Stimulated activated CD4-positive, alpha-beta T cell treated with anti-CD3 and anti-CD28 coated beads, Interleukin-4, amount 100 ng/mL, for 1 hour (primary cell): ENCODE measurements at places on chromosomes 5 and 9.

GRCh38 chr9:13165236-13165945, 114.1 kb downstream of the MPDZ start:
- DNase-seq = no peak

GRCh38 chr9:3980771-3981170, 319.1 kb downstream of the GLIS3 start:
- no peak for DNase-seq

- DNase-seq = no peak
Measured at GRCh38 chr5:124869426-124870033, 123.1 kb upstream of the ZNF608 start.

DNA sequence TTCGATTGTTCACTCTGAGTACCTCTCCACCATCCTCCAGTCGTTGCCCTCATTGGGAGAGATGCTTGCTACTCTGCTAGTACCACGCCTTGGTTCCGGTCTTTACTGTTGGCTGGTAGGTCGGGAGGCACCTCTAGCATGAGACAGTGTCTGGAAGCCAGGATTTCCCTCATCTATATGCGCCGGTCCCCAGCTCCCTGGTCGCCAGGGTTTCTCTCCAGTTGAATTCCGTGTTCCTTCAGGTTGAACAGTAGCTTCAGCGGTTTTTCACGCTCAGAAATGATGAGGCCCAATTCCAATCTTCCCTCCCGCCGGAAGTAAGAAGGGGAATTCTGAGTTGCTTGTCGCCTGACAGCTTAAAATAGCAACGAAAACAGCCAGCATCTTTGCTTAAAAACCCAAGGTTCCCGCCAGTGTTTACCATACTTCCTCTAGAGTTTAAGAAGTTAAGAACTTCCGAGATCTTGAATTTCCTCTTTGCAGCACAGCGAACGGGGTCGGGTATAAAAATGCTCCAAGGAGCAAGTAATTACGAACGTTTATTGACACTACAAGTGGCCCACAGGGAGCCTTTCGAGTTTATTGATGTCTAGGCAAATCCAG, 1.3 kb upstream of the ST8SIA4 start:
- DNase-seq = peak; percentile 30

DNA sequence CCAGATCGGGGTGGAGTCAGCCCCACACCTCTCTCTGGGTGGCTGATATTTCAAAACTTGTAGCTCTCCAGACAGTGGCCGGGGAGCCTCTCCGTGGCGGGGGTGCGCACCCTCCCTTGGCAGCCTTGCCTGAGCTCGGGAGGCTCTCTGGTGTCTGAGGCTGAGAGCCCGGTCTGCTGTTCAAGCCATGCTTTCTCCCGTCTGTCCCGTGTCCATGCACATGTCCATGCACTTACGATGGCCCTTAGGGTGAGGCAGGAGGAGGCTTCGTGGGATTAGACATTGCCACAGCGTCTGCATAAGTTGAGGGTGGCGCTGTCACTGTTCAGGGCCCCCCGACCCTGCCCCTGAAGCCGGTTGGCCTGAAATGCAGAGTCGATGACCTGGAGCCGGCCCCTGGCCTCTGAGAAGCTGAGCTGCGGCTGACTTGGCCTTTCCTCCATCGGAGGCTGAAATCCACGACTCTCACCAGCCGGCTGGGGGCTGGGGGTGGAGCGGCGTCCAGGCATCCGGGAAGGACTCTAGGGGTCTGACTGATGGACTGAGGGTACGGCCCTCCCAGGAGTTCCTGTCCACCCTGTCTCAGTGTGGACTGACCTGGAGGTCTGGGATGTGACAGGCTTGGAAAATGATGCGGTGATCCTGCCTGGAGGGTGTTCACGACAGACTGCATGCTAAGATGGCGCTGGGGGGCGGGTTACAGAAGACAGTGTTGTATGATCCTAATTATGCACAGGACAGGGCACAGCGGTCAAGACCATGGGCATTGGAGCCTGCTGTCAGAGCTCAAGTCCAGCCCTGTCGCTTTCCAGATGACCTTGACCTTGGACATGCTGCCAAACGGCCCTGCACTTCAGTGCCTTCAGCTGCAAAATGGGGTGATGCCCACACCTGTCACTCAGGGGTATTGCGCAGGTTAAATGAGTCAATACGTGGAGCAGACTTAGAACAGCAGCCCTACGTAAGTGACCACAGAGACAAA, 18.3 kb upstream of the SLC2A6 start:
- no peak for DNase-seq

GRCh38 chr9:28832168-28832770, 1259.0 kb upstream of the C9orf72 start:
- DNase-seq = no peak

GRCh38 chr5:139681112-139681458, 32.9 kb downstream of the CXXC5 start:
- DNase-seq = no peak

DNA sequence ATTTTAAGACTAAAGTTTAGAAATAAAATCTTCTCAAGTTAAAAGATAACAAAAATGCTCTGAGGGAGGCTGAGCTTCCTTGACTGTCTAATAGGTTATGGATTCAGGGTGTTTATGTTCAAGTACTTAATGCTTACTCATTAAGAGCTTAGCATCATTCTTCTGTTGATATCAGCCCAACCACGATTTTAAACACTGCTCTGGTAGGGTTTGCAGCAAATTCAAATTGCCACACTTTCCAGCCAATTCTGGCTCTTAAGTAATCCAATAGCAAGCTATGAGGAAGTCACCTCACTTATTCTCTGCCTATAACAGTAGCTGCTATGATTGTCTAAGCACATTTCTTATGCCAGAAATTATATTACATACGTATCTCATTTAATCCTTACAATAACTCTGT, 191.0 kb upstream of the KIF2A start:
- DNase-seq = no peak

- DNase-seq = no peak
Measured at GRCh38 chr9:121692606-121693387, 41.4 kb downstream of the DAB2IP start.

DNA sequence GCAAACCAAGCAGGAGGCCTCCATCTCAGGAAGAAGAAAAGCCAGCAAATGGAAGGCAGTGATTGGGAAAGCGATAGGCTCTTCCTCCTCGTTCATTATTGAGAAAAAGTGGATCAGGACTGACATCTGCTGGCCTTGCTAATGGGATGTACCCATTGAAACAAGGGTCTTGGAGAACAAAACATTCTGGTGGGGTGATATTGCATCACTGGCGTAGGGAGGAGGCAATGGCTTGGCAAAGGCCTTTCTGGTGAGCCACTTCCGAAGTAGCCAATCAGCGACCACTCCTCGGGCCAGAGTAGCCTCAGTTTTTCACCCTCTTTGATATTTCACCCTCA, 86.7 kb upstream of the NFIB start:
- no peak for DNase-seq

DNA sequence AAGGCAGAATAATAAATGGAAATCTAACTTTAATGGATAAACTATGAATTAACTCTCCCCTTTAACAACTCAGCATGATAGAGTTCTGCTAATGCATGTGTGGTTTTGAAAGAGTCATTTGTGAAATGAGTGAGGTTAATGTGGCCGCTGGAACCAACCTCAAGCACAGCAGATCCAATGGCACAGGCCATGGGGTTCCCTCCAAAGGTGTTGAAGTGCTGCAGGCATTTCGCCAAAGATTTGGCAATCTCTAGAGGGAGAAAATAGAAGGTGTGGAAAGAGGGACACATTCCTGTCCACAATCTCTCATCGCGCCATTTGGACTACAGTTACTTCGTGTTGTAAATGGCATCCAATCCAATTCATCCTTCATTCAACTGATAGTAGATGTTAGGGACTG, 35.0 kb downstream of the AGXT2 start:
- DNase-seq = no peak

DNA sequence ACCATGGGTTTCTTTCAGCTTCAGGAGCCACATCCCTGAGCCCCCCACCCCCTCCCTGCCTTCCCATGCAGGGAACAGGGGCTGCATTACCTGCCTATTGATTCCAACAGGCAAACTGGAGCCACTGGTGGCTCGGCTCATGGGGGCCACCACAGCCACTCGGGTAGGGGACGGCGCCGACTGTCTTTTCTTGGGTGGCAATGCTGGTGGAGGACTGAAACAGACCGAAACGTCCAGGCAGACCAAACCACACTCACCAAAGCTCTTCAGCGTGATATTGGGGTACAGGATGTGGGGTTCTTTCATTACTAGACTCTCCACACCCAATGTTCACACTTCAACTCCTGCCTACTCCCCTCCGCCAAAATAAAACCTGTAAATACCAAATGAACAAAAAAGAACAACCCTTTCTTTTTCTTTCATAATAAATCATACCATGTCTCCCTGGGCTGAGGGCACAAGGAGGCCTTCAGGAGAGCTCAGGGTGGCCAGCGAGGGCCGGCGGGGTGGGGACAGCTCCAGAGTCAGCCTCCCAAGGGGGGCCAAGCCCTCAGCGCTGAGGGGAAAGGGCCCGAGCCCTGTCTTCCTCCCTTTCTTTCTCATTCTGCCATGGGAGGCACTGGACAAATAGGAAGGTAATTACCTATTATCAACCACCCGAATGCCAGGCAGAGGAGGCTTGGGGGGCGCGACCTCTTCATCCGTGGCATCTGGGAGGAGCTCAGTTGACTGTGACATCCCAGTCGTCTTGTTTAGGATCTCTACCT, 83.3 kb downstream of the PRRT1B start:
- no peak for DNase-seq

GRCh38 chr5:172294831-172295230, 11.3 kb upstream of the UBTD2 start:
- no peak for DNase-seq

DNA sequence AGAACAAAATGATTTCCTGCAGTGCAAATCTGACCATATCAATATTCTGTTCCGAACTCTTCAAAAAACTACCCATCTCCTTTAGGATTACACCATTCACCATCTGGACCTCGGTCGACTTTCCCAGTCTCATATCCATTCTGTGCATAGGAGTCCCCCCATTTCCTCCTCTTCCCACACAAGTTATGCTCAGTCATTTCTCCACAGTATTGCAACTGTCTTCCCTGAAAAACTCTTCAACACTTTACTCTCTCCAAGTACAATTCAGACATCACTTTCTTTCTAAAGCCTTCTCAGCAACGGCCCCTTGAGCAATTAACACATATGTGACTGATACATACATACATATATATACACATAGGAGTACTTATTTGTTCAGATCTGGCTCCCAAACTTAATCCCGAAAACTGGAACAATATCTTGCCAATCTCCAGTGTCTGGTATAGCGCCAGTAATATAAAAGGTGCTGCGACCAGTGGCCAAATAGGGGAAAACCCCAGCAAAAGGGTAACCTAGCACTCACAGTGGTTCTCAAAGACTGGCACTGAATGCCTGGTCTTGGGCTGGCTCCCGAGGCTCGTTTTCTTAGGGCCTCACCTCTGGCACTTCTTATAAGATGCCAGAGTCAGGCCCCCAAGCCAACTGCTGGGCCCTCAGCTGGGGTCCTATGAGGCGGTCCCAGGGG, 629 bp downstream of the ZBTB26 start:
- no peak for DNase-seq

DNA sequence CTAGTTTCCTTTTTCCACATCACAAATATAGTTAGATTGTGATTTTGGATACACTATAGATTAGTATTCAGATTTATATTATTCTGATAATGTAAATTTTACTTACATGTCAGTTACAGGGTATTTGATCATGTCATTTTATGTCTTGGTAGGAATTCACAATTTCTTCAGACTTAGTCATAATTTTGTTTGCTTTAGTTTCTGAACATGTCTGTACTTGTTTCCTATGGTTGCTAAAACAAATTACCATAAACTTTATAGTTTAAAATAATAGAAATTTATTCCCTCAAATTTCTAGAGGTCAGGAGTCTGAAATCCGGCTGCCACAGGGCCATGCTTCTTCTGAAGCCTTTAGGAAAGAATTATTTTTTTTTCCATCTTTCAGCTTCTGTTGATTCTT, 1817.2 kb upstream of the CDH9 start:
- DNase-seq = no peak

DNA sequence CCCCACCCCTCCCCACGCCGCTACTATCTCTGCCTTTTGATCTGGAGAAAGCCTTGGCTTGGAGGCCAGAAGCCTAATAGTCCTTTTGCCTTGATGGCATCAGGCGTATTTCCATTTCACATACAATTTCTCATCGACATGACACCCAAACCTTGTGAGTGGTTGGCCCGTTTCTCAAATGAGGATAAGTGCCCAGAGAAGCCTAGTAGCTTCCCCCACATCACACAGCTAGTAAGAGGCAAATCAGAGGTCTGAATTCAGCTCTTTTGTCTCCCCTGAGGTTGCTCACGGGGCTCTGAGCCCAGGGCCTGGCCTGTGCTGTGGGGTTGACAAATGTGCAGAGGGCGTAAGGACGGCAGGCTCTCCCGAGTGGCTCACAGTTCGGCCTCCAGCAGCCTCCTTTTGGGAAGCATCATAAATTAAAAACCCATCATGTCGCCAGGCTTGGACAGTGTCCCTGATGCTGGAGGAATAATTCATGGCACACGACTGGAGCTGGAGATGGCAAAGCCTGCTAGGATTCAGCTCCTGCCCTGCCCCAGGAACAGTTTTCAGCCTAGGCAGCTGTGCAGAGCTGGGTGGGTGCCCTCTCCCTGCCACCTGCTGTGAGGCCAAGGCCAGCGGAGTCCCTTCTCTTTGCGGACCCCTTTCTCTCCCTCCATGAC, 263.8 kb downstream of the NSG2 start:
- no peak for DNase-seq

- no peak for DNase-seq
Measured at GRCh38 chr5:71809446-71809845, 90.4 kb downstream of the CARTPT start.

- DNase-seq = peak; percentile 11
Measured at GRCh38 chr5:135834639-135835529, at the start of gene SLC25A48. Gene SLC25A48 (plus strand): TSS chr5:135834663. CDS start chr5:135834848, 185 bp downstream.

- DNase-seq = no peak
Measured at GRCh38 chr9:36158122-36158521, 11.1 kb upstream of the CCIN start.

GRCh38 chr5:12330381-12330780, 426.1 kb upstream of the CTNND2 start:
- no peak for DNase-seq

DNA sequence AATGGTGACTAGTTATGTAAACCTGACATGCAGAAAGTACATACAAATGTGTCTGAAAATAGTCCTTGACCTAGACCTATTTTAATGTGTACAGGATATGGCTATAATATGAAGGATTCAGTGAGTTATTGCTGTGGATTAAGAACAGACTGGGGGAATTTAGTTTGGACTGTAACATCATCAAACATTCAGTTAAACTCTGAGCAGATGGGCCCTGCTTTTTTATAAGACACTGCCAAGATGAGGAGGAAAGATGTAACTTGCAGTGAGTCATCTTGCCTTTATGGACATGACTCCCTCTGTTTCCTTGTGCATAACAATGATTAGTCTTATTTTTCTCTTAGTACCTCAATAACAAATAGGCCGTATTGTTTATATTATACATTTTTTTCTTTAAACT, 12.2 kb downstream of the PPP3R2 start:
- no peak for DNase-seq

DNA sequence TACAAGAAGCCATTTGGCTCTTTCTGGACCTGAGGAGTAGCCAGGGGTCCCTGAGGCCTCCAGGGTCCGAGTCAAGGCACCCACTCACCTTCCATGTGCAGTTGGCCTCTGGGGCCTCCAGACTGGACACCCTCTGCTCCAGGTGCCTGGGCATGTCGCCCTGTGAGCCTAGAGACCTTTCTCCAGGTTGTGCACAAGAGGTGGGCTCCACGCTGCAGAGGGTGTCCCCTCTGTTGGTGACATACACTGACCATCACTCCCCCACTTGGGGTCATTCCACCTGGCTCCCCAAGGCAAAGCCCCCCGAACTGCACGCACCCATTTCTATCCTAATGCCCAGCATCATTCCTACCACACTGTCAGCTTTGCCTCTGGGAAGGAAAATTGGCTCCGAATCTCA, 48.8 kb downstream of the RASGEF1C start:
- DNase-seq = no peak
